ENCODE measurements at places on chromosomes 16 and 17. TPM values are rescaled to one million over a fixed set of nuclear protein-coding genes. Genes with fewer than 3 reads are reported as not detected.
A peak's percentile ranks its signal among the peaks of the same experiment; 100 is the strongest.

GRCh38 chr16:68479271-68479670, 31.0 kb upstream of the SMPD3 start:
- no peaks in the 10 kb centered on the region for H3K4me1 ChIP-seq
- H3K27me3 ChIP-seq = peaks cover 8% of the 10 kb centered on the region
- H3K36me3 ChIP-seq = no peaks in the 10 kb centered on the region

DNA sequence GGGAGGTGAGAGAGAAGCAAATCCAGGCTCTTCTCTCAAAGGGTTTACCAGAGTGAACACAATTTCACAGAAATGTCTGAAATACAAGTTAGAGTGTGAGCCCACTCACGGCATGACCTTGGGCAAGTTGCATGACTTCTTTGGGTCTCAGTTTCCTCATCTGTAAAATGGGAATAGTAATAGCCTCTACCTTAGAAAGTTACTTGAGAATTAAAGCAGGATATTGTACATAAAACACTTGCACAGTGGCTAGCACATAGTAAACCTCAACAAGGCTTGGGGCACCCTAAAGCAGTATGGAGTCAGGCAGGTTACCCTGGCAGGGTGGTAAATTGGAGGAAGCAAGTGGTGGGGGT, 13.2 kb upstream of the RNF222 start:
- H3K4me3 ChIP-seq = no peak overlapping the region
- H3K27ac ChIP-seq = no peak overlapping the region
- DNase-seq = no peak
- H3K36me3 ChIP-seq = no peaks in the 10 kb centered on the region
- no peaks in the 10 kb centered on the region for H3K4me1 ChIP-seq

GRCh38 chr17:34377078-34377823, 14.2 kb upstream of the CCL1 start:
- H3K27me3 ChIP-seq = peaks cover 1% of the 10 kb centered on the region
- no peaks in the 10 kb centered on the region for H3K4me1 ChIP-seq
- no peak overlapping the region for H3K4me3 ChIP-seq
- no peaks in the 10 kb centered on the region for H3K36me3 ChIP-seq

PRSS8 gene
- total RNA-seq = not detected

HS3ST3A1 gene
- total RNA-seq = 7.5 TPM

RASL10B gene
- 3.6 TPM for total RNA-seq

DNA sequence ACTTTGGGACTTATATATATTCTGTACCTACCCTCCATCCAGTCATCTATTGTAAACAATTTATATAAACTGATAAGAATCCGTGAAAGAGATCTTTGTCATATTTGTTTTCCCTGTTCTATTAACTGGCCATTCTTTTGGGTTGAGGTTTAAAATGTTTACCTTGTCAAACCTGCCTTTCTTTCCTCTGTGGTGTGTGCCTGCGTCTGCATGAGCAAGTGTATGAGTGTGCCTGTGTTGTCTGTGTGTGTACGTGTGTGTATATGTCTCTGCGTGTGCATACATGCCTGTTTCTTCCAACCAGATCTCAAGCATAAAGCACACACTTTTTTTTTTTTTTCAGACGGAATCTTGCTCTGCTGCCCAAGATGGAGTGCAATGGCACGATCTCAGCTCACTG, 201.5 kb downstream of the C16orf95 start:
- no peaks in the 10 kb centered on the region for H3K4me1 ChIP-seq
- DNase-seq = no peak
- H3K4me3 ChIP-seq = no peak overlapping the region
- H3K27ac ChIP-seq = no peak overlapping the region

- peaks cover 3% of the 10 kb centered on the region for H3K4me1 ChIP-seq
- H3K4me3 ChIP-seq = no peak overlapping the region
- no peaks in the 10 kb centered on the region for H3K27me3 ChIP-seq
Measured at GRCh38 chr17:58706351-58707140, 14.1 kb downstream of the RAD51C start.

- no peak for DNase-seq
- no peak overlapping the region for H3K4me3 ChIP-seq
- peaks cover 8% of the 10 kb centered on the region for H3K4me1 ChIP-seq
- H3K27ac ChIP-seq = no peak overlapping the region
Measured at GRCh38 chr17:2011411-2012371, 13.4 kb downstream of the RTN4RL1 start.

OR3A3 gene
- not detected for total RNA-seq

DNA sequence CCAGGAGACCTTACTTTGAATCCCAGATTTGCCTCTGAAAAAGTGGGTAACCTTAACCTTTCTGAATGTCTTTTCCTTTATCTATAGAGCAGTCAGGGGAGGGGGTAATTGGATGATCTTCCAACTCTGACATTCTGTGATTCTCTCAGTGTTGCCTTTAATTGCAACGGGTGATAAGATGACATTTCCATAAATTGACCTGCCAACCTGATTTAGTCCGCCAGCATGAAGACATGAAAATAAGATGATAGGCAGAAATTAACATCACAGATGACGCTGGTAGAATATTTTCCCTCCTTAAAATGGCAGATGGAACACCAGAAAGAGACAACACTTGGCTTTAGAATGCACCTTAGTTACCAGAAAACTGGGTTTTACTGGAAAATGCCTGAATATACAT, 72.6 kb downstream of the VAT1L start:
- H3K4me3 ChIP-seq = no peak overlapping the region
- DNase-seq = no peak
- no peaks in the 10 kb centered on the region for H3K4me1 ChIP-seq
- H3K36me3 ChIP-seq = peaks cover 6% of the 10 kb centered on the region
- no peaks in the 10 kb centered on the region for H3K27me3 ChIP-seq
- no peak overlapping the region for H3K27ac ChIP-seq

- H3K4me1 ChIP-seq = peaks cover 6% of the 10 kb centered on the region
- H3K36me3 ChIP-seq = no peaks in the 10 kb centered on the region
- H3K4me3 ChIP-seq = no peak overlapping the region
- no peak overlapping the region for H3K27ac ChIP-seq
- DNase-seq = no peak
Measured at GRCh38 chr17:13480877-13481276, 120.9 kb downstream of the HS3ST3A1 start.

DNA sequence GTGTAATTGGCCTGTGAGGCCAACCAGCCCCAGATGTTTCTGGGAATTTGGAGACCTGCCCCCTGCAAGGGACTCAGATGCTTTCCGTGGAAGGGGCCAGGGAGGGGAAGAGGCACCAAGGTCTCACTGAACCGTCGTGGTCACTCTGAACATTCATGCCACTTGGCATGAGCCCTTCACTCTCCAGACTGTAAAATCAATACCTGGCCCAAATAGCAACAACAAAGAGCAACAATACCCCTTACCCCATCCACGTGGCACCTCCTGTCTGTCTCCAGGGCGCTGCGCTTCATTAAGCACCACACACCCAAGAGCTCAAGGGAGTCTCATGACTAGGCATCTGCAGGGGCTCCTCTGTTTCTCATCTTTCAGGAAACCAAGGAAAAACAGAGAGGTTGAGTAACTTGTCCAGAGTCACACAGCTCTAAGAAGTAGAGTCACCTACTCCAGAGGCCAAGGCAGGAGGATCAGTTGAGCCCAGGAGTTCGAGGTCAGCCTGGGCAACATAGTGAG, 52.8 kb downstream of the SOCS1 start:
- H3K27ac ChIP-seq = no peak overlapping the region
- no peaks in the 10 kb centered on the region for H3K36me3 ChIP-seq

GRCh38 chr16:83802135-83802534, 5.6 kb upstream of the HSBP1 start:
- peak; percentile 81 for DNase-seq
- H3K27ac ChIP-seq = no peak overlapping the region
- peak overlapping the region; percentile 43 for H3K4me3 ChIP-seq
- peaks cover 6% of the 10 kb centered on the region for H3K4me1 ChIP-seq

- peak overlapping the region; percentile 59 for H3K27ac ChIP-seq
- no peak overlapping the region for H3K4me3 ChIP-seq
Measured at GRCh38 chr16:11561454-11561805, 25.3 kb downstream of the LITAF start.

GRCh38 chr17:4420692-4421131, 13.0 kb upstream of the SPNS3 start:
- no peaks in the 10 kb centered on the region for H3K36me3 ChIP-seq
- DNase-seq = peak; percentile 74
- no peak overlapping the region for H3K4me3 ChIP-seq
- H3K27ac ChIP-seq = no peak overlapping the region
- H3K27me3 ChIP-seq = 0 out of 2 replicates have a peak, but pooled peaks cover 3% of the 10 kb centered on the region

GRCh38 chr17:3549610-3550162, 7.9 kb downstream of the TRPV3 start:
- DNase-seq = no peak
- H3K27ac ChIP-seq = no peak overlapping the region
- no peaks in the 10 kb centered on the region for H3K36me3 ChIP-seq
- H3K4me1 ChIP-seq = no peaks in the 10 kb centered on the region
- H3K27me3 ChIP-seq = peaks cover 4% of the 10 kb centered on the region
- H3K4me3 ChIP-seq = no peak overlapping the region

- no peaks in the 10 kb centered on the region for H3K36me3 ChIP-seq
- peaks cover 2% of the 10 kb centered on the region for H3K4me1 ChIP-seq
- no peak overlapping the region for H3K27ac ChIP-seq
- DNase-seq = no peak
- H3K27me3 ChIP-seq = no peaks in the 10 kb centered on the region
- no peak overlapping the region for H3K4me3 ChIP-seq
Measured at GRCh38 chr16:11191665-11192064, 64.3 kb downstream of the SOCS1 start.

GRCh38 chr17:29880031-29880430, 50.0 kb downstream of the SSH2 start:
- DNase-seq = no peak
- H3K27me3 ChIP-seq = no peaks in the 10 kb centered on the region
- no peak overlapping the region for H3K27ac ChIP-seq
- no peak overlapping the region for H3K4me3 ChIP-seq
- no peaks in the 10 kb centered on the region for H3K4me1 ChIP-seq

- H3K4me1 ChIP-seq = peaks cover 44% of the 10 kb centered on the region
- no peak for DNase-seq
- H3K4me3 ChIP-seq = no peak overlapping the region
- no peak overlapping the region for H3K27ac ChIP-seq
- peaks cover 46% of the 10 kb centered on the region for H3K36me3 ChIP-seq
- H3K27me3 ChIP-seq = no peaks in the 10 kb centered on the region
Measured at GRCh38 chr17:82269138-82269881, 4.2 kb downstream of the CSNK1D start.

RPS2 gene
- 2,703 TPM for total RNA-seq

DNA sequence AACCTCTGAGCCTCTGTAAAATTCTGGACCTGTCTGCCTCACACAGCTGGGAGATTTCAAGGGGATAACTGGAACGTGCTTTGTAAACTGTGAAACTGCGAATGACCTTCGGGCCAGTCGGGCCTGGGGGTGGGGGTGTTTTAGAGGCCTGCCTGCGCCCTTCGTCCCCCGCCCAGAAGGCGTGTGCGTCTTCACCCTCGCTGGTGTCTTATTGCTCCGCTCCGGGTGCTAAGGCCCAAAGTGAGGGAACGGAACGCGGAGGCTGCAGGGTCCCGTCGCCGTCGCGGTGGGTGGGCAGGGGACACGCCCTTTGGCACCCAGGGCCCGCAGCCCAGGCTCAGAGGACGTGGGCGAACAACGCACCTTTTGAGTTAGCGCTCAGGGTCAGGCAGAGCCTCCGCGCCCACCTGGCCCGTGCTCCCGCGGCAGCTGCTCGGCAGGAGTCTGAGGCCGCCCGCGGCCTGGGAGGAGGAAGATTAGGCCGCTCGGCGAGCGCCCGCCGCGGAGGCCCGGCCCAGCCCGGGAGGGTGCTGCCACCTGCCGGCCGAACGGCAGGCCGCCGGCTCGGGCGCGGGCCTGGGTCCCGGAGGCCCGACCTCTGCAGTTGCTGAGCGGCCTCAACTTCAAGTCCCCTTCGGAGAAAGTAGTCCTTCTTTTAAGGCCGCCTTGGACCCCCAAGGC, 29.7 kb downstream of the DCAKD start:
- DNase-seq = peak; percentile 47
- H3K36me3 ChIP-seq = peaks cover 10% of the 10 kb centered on the region
- peaks cover 26% of the 10 kb centered on the region for H3K4me1 ChIP-seq
- H3K27me3 ChIP-seq = peaks cover 4% of the 10 kb centered on the region

DNA sequence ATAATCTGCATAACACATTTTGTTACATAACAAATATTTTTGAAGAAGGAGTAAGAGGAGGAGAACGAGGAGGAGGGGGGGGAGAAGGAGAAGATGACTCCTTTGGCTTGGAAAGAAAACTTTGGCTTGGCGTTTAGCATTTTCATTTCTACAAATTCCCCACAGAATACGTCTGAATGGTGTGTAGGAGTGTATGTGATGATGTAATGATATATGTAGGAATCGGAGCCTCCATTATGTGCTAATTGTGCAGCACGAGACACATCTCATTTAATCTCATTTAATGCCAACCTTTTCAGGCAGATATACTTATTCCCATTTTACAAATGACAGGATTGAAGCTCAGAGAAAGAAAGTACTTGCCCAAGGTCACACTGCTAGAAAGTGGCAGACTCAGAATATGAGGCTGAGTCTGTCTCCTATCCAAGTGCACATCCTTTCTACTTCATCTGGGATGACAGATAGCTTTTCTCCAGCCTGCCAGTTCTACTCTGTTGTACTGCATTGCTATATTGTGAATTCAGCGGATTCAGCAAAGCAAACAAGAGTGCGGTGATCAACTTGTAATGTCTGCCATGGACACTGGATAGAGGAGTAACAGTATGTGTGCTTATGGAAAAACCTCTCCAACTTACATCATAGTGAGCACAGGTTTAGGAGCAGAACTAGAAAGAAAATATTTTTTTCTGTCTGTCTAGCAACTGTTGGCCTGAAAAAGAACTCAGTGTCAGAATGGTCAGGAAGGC, 10.4 kb upstream of the SLC47A2 start:
- no peak for DNase-seq
- H3K36me3 ChIP-seq = no peaks in the 10 kb centered on the region
- H3K27ac ChIP-seq = peak overlapping the region; percentile 88
- peaks cover 20% of the 10 kb centered on the region for H3K27me3 ChIP-seq
- H3K4me3 ChIP-seq = no peak overlapping the region

- no peaks in the 10 kb centered on the region for H3K36me3 ChIP-seq
- no peaks in the 10 kb centered on the region for H3K4me1 ChIP-seq
- no peak overlapping the region for H3K27ac ChIP-seq
- no peak for DNase-seq
- H3K27me3 ChIP-seq = no peaks in the 10 kb centered on the region
- no peak overlapping the region for H3K4me3 ChIP-seq
Measured at GRCh38 chr16:17887963-17888362, 417.2 kb upstream of the XYLT1 start.

DNA sequence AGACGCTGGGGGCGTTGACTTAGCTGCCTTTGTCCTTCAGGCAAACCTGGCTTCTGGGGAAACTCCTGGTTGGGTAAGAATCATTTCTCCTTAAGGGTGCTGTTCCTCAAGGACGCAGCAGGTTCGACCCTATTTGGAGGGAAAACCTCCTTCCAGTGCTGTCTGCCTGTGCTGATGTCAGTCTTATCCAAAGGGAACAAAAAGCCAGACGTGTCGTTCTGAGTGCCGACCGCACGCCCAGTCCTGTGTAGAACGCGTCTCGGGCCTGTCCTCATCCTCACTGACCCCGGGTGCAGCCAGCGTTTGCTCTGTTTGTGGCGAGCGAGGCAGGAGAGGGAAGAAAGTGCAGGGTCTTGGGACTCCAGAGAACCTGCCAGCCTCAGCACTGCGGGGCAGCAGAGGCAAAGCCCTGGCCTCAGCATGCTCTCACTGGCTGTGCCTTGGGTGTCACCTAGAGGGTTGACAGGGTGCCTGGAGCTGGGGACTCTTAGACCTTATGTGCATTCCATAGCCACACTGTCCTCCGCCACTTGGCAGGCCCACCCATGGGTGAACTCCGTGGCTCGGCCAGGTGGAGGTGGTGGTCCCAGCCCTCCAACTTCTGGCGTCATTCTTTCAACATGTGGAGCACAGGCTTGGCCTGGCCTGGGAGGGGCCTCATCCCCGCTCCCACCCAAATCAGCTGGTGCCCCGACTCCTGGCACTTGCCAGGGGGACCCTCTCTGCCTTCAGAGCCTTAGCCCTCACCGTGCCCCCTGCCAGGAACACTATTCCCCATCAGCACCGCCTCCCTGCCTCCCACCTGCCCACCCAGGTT, 6.0 kb downstream of the SNN start:
- no peak for DNase-seq
- no peak overlapping the region for H3K4me3 ChIP-seq
- H3K4me1 ChIP-seq = peaks cover 24% of the 10 kb centered on the region
- H3K27ac ChIP-seq = no peak overlapping the region
- peaks cover 39% of the 10 kb centered on the region for H3K36me3 ChIP-seq

All from IMR-90 (cell line).